ENCODE measurements at places on chromosomes 4 and X.

DNA sequence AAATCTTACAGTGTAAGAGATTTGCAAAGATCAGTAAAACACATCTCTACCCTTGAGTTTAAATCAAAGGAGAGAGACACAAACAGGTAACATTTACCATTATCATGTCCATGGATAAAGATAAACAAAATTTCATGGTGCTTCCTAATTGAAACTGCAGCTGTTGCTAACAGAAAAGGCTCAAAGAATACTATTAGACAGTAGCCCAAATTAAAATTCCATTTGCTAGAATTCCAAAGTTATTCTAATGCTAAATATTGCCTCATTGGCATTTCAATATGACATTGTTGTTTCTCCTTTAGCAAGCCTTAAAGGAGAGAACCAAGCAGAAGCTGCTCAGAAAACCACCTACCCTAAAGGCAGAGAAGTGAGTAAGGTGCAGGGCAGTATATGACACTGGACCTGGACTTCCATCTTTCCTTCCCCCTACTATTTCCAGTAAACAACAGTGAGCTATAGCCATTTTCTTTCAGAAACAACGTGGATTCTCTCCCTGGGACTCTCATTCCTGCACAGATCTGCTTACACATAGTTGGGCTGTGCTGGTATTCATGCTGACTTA is 19.5 kb upstream of the ZCCHC13 start:
- no peak for DNase-seq

GRCh38 chrX:116462822-116463221 is at the start of gene CT83:
Gene CT83 (minus strand): TSS chrX:116462976. CDS start chrX:116462856, 120 bp downstream.
- DNase-seq = no peak

DNA sequence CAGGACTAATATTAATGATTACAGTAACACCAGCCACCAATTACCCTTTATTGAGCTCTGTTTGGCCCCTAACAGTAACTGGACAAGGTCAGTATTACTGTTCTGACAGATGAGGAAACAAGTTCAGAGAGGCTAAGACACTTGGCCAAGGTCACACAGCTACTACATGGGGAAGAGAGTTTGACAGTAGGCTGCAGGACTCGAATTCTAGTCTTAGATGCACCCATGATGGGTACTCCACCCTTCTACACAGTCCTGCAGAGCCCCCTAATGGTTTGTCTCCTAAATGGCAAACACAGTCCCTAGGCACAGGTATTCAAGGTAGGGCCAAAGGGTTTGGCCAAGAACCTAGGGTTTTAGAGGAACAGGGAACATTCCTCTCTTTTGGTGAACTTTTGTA is 93.9 kb downstream of the NSUN7 start:
- no peak for DNase-seq

GRCh38 chrX:30800901-30801300 is 88.2 kb downstream of the TAB3 start:
- no peak for DNase-seq

- DNase-seq = no peak
These were observed 58.1 kb downstream of the LINC00632 start for GRCh38 chrX:140767646-140768045.

GRCh38 chr4:157045507-157046127 is 30.3 kb upstream of the GLRB start:
- no peak for DNase-seq

DNA sequence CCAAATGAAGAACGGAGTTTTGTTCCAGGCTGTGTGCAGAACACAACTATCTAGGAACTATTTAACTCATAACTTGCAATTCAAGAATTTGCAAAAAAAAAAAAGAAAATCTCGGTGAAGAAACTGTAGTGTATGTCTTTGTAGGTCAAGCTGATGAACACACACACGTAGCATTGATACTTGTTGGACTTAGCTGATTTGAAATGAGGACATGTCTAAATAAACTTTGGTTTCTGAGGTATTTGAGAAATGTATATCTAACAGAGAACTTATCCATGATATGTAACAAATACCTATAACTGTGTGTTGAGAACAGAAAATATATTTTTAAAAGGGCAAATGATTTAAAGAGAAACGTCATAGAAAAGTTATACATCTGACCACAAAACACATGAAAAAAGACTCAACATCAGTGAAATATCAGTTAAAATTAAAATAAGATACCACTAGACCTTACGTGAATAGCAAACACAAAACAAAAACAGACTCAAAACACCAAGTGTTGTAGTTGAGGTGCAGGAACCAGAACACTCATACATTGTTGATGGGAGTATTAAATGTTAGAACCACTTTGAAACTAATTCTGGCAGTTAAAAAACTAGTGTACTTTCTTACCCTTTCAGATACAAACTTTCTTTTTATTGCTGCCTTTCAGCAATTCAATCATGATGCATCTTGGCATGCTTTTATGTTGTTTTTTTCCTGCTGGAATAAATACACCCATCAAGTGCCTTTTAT is 1535.8 kb upstream of the PCDH10 start:
- no peak for DNase-seq

DNA sequence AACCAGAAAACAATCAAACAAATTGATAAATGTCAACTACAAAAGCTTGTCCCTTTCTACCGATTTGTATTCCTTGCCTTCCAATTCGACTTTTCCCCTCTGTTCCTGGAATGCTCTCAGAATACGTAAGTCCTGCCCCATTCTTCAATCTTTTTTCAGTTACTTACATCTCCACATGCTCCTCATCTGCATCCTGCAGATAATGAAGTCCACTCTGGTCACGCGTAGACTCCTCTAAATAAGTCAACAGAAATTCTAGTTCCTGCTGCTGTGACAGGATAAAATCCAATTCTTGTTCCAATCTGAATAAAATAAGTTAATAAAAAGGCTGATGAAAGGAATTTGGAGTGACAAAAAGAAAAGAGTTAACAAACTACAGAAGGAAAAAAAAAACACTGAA is 34.4 kb upstream of the RBM41 start:
- DNase-seq = no peak

- no peak for DNase-seq
These were observed 68.2 kb downstream of the FAT4 start for GRCh38 chr4:125382995-125383394.

GRCh38 chr4:125125276-125125675 is 189.5 kb upstream of the FAT4 start:
- no peak for DNase-seq

DNA sequence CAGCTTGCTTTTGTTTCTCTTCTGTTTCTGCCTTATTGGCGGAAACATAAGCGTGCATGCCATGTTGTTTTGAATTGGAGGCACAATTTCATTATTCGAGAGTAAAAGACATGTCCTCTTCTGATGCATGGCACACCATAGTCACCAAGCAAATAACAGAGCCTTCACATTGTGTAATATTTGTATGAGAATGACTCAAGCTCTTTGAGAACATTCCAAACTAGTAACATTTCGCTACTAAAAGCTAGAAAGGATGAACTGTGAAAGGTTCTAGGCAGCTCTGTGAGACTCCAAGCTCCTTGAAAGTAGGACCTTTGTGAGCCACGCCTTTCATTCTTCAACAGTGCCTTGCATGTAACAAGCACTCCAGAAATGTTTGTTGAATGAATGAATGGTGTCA is 9.2 kb upstream of the ANXA3 start:
- DNase-seq = no peak

DNA sequence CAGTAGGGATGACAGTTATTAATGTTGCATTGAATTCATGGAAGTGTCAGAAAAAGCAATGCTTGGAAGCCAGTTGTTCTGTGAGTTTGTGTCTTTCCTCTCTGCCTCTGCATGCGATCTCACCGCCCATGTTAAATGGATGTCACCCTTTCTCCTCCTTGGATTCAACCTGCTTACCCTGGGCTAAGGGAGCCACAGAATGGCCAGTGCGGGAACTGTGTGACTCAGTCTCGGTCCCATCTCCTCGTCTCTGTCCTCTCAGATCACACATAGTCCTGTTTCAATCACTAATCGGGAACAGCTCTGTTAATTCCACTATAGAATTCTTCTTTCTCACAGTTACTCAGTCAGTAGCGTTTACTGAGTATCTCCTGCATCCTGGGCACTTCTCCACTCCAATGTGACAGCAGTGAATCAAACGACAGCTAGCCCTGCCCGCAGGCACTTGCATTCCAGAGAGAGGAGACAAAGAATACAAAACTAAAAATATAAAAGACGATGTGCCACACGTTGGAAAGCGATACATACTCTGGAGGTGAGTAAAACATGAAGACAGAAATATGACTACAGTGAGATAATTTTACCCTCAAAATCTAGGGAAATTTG is 53.6 kb upstream of the TLR3 start:
- no peak for DNase-seq

GRCh38 chr4:164948975-164949374 is 28.5 kb downstream of the TRIM61 start:
- DNase-seq = no peak

DNA sequence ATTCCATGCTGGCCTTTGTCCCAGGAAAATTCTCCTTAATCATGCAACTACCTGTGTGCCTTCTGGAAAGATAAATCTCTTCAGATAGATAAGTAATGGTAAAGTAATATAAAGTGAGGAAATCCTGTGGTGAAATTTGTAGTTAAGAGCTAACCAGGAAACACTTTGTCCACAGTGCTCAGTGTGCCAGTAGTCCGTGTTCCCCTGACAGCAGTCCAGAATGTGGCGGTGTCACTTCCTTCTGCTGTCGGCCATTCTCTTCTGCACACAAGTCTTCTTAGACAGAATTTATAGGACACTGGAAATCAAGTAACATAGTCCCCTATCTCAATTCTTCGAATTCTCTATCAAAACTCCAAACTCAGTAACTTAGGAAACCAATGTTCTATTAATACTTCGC is 5.7 kb upstream of the CXXC4 start:
- DNase-seq = no peak

DNA sequence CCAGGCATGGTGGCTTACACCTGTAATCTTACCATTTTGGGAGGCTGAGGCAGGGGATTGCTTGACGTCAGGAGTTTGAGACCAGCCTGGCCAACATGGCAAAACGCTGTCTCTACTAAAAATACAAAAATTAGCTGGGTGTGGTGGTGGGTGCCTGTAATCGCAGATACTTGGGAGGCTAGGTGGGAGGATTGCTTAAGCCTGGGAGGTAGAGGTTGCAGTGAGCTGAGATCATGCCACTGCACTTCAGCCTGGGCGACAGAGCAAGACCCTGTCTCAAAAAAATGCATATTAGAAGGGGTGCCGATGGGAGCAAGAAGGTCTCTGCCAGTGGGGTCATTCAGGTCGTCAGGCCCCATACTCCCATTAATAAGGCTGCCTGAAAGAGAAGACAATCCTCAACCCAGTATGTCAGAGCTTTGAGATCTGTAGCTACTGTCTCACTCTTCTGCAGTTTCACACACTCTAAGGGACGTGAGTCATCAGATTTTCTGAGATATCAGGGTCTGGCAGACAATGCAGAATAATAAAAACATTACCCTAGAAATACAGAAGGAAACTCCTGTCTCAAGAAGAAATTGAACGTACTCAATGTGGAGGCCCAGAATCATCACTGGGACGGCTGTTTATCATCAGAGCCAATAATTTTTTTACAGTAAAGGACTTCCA is 176.7 kb upstream of the FAT1 start:
- no peak for DNase-seq

Data from activated effector memory CD4-positive, alpha-beta T cell treated with Interleukin-2 at 50 U/mL for 16 hours (primary cell).